ENCODE measurements at places on chromosomes 12 and 14.

GRCh38 chr12:113302886-113303640 lies 31.8 kb downstream of the SLC8B1 start:
- DNase-seq: no peak

DNA sequence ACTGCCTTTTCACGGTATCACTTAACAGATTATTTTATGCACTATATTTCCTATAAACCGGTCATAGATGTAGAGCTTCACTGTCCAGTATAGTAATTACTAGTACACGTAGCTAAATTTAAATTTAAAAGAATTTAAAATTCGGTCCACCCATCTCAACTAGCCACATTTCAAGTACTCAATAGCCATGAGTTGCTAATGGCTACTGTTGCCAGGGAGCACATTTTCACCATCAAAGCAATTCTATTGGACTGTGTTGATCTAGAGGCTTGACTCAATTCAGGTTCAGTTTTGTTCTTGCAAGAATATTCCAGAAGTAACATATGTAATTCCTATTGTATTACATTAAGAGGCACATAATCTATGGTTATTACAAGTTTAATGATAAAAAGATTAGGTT lies 20.0 kb downstream of the TMED8 start:
- DNase-seq: no peak

- peak; percentile 36 for DNase-seq
Measured at GRCh38 chr14:75539561-75540478, 17.6 kb downstream of the BATF start.

DNA sequence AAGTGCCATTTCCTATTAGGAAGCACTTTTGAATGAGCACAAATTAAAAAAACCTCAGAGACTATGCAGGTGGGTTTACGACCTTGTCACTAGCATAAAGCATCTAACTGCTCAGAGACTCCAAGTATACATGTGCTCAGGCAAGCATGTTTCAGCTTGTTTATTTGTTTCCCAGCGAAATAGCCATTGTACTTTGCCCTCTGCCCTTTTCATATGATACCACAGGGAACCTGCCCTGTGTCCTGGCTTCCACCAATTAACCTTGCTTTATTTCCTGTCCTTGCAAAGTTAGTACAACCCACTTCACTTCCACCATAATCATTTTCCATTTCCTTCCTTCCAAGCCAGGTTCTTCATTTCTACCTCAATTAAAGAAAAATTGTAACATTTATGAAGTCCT lies 194.9 kb downstream of the DUSP6 start:
- no peak for DNase-seq

DNA sequence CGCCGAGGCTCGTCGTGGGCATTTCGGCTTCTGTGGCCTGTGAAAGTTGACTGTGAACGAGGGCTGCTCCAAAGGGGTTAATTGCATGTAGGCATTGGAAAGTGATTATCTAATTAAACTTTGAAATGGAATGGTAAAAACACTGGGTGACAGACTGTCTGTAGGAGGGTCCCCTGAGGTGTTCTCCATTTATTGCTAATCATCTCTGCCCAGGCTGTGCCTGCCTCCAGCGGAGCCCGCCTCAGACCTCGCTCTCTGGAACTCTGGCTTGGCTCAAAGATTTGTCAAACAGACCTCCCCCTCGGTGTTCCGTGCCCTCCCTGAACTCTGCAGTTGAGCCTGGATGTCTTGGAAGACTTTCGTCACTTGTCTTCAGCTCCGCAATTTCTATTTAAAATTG lies 50.2 kb upstream of the VRK1 start:
- no peak for DNase-seq

DNA sequence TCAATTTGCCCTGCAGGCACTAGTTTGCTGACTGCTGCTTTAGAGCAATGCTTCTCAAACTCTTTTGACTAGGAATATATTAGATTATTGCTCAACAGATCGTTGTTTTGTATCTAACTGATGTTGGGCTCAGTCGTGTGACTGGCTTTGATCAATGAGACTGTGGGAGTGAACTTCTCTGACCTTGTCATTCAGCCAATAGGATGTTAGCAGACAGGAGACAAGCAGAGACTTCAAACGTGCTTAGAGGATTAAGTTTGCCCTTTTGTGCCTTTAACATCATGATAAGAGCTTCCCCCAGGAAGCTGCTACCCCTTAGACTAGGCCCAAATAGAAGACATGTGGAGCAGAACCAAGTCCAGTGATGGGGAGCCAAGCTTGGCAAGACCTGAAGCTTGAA lies 76.7 kb upstream of the ELK3 start:
- no peak for DNase-seq

DNA sequence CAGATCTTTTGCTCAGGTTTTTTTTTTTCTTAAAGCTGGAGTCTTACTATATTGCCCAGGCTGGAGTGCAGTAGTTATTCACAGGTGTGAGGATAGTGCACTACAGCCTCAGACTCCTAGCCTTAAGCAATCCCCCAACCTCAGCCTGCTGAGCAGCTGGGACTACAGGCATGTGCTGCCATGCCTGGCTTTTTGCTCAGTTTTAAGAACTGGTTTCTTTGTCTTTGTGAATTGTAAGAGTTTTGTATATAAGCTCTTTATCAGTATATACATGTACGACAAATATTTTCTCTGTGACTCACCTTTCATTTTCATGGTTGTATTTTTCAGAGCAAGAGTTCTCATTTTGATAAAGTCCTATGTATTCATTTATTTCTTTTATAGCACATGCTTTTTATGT lies 33.3 kb upstream of the C2CD5 start:
- DNase-seq: no peak

DNA sequence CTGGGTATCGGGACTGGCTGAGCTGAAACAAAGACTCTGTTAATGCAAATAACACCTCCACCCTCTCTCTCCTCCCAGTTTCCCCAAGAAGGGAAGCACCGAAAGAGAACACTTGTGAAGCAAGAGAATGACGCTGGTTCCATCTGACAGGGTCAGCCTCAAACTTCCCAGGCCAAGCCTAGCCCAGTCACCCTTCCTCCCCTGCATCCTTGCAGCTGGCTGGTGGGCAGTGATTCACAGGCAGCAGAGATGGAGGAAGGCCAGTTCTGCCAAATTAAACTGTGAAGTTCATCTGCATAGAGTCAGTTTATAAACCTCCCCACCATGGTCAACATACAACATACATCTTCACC lies 2.8 kb downstream of the LRRC74A start:
- DNase-seq: no peak

GRCh38 chr12:3491938-3492792 lies 1.2 kb downstream of the PRMT8 start:
- DNase-seq: peak; percentile 42

DNA sequence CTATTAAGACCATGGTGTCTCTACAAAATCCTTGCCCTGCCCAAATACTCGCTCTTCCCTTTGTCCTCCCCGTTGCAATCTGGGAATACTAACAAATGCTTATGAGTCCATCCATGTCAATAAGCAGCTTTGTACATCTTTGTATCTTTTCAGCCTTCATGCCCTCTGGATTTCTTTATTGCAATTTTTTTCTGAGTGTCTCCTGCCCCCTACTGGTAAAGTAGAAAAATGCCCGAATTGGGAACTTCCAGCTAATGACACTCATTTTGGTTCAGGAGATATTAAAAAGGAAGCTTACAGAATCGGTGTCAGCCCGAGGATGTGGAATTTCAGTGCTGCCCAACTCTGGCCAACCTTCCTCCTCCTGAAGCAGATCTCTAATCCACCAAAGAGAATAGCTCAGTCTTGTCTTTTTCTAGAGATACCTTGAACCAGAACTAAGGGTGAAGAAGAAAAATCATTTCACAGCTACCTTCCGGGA lies 46.0 kb downstream of the SH2B3 start:
- no peak for DNase-seq

GRCh38 chr12:41424651-41425050 lies 236.5 kb downstream of the PDZRN4 start:
- DNase-seq: no peak

- DNase-seq: no peak
Measured at GRCh38 chr12:97960741-97961608, 498.4 kb downstream of the RMST start.

- no peak for DNase-seq
Measured at GRCh38 chr12:109557200-109557599, 16.1 kb downstream of the MMAB start.

DNA sequence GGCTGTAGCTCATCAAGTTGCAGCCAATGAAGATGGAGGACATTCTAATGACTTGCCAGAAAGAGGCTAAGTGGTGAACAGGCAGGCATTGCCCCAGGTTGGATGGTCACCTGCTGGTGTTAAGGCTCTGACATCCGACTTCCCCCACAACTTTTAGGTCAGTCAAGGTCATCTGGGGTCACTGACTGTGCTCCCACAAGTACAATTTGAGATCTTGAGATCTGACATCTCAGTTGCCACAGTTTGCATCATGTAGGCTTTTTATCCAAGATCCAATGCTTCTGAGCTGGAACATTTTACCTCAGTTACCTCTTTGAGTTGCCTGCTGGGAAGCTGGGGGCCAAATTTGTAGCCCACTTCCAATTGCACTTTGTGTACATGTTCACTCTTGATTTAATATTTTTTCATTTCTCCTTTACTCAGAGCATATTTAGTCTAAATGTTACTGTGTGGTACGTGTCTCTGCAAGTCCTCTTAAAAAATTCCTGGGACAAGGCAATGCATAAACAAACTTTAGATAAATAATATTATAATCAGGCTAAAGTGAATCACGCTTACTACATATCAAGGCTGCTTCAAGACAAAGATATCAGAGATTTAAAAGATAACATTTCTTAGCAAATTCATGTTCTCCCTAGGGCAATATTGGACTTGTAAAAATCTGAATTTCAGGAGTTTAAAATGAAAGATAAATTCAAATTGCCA lies 61.4 kb downstream of the SEL1L start:
- DNase-seq: no peak

DNA sequence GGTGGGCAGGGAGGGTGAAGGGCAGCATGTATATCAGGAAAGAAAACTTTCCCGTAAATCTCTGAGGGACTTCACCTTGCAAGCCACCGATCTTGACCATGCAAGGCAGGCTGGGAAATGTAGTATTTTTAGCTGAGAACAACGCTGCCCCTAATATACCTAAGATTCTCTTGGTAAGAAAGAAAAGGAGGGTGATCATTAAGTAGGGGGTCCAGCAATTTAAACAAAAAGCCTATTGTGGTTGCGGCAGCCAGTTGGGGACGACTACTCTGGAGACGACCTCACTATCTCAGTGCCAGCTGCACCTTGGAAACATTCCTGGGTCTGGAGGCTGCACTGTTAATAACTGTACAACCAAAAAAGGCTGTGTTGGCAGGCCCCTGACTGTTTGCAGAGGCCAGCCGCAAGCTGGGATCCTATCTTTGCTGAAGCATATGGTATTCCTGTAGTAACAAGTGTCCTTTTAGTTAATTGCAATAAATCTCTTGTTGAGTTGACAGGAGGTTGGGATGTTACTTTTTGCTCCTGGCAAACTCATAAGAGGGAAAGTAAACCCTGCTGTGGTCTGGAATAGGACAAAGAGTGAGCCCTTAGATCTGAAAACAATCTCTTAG lies 6.4 kb downstream of the APOLD1 start:
- DNase-seq: no peak

DNA sequence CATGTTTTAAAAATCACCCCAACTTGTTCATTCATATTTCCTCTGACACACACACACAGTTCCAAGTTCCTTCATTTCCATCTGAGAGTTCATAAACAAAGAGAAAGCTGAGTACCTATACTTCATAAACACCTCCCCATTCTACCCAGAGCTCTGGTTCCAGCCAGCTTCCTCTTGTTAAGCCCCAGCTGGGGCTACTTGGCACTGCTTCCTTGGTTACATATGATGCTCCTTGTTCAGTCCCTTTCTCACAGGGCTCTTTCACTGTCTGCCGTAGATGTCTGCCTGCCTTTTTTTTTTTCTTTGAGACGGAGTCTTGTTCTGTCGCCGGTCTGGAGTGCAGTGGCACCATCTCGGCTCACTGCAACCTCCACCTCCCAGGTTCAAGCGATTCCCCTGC lies 77.5 kb downstream of the COX16 start:
- no peak for DNase-seq

DNA sequence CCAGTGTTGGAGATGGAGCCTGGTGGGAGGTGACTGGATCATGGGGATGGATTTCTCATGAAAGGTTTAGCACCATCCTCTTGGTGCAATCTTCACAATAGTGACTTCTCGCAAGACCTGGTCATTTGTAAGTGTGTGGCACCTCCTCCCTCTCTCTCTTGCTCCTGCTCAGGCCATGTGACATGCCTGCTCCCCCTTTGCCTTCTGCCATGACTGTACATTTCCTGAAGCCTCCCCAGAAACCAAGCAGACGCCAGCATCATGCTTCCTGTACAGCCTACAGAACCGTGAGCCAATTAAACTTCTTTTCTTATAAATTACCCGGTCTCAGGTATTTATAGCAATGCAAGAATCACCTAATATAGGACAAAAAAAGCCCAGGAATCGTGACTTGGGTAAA lies 171.0 kb upstream of the FOXN3 start:
- no peak for DNase-seq

DNA sequence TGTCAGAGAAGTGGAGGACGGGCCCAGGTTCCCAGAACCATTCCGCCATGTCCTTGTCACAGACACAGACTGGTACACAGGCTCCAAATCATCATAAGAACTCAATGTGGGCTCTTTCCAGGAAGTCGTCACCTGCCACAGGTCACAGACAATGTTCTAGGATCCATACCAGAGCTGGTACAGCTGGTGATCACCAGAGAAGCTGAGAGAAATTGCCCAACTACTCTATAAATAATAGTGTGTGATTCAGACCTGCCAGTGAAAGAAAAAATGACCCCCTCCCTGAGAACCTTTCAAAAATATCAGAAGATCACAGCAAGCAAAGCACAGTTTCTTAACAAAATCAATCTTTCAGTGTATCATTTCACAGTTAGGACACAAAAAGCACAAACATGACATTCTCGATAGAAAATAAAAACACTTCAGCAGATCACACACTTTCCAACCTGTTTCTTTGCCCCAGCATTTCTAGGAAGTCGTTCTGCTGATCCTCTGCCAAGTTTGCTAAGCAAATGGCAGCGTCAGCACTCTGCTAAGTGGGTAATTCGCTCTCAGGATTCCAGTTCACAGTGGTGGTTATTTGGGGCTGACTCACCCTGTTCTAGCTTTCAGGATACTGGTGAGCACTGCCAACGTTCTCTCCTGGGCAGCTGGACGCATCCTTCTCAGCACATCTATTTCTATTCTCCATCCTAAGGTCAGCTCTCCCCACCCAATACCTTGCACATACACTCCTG lies 223.3 kb upstream of the SFSWAP start:
- no peak for DNase-seq

GRCh38 chr14:61645247-61645646 lies 50.1 kb upstream of the HIF1A start:
- no peak for DNase-seq

DNA sequence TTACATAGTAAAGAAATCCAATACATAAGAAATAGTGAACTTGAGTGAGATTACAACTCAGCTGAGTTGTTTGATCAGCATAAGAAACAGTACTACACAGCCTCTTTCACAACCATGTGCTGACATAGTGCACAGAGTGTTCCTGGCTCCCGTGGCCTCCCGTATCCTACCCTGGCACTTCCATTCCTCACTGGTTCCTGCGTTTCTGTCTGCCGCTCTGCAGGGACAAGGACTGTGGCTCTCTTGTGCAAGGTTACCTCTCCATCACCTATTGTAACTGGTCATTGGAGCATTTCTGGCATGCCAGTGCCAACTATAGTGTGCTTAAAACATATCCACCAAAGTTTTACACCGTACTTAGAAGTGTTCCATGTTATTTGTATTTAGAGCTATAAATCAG lies 46.3 kb upstream of the PCED1B start:
- no peak for DNase-seq

GRCh38 chr14:23883684-23884540 lies 69.7 kb upstream of the DHRS4 start:
- DNase-seq: no peak

GRCh38 chr14:55780156-55780946 lies 200.3 kb downstream of the KTN1 start:
- DNase-seq: no peak

- no peak for DNase-seq
Measured at GRCh38 chr14:90630171-90630806, 185.9 kb downstream of the TTC7B start.
